ENCODE measurements at places on chromosomes 7 and 10. TPM values are rescaled to one million over a fixed set of nuclear protein-coding genes. Genes with fewer than 3 reads are reported as not detected.

- no peak for DNase-seq
Measured at GRCh38 chr7:96329241-96329640, 7.3 kb upstream of the SLC25A13 start.

DNA sequence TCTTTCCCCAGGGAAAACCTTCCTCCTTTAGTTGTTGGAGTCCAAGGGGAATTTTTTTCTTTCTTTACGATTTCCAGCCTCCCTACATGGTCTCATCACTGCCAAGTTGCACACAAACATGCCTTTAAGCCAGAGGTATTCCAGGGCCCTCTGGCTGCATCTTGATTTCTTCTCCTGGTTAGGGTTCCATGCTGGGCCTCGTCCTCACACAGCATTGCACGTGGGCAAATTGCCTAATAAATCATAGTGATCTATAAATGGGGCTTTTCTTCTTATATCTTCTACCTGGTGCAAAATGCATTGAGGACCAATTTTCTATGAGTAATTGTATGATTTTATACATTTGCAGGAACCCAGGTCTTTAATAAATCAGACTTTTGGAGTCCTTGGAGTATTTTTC lies 284.2 kb downstream of the C7orf25 start:
- no peak for DNase-seq

GRCh38 chr10:79038841-79039201 lies 29.9 kb upstream of the ZMIZ1 start:
- DNase-seq, result no peak

GRCh38 chr7:51706851-51707250 lies 390.2 kb upstream of the COBL start:
- no peak for DNase-seq

- DNase-seq, result no peak
Measured at GRCh38 chr10:128852449-128852848, 614.6 kb upstream of the MGMT start.

DNA sequence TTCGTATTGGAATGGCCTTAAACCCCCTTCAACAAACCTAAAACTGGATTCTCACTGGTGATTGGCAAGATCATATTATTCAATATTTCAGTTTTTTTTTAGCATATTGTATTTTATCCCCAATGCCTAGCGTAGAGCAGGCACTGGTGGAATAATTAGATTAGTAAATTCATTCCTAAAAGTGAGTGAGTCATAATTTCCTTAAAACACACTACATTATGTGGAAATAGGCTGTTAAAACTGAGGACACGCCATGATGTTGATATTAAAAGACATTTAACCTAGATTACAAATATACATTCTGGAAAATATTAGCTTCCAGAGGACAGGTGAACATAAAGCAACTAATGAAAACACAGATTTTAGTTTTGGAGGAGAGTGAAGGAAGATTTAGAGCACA lies 463.9 kb downstream of the PARD3 start:
- DNase-seq, result no peak

GRCh38 chr10:15879663-15880062 lies 19.4 kb upstream of the MINDY3 start:
- no peak for DNase-seq

Gene FOXI2
- not detected for total RNA-seq

Gene WEE2
- total RNA-seq, result not detected

- peak; percentile 93 for DNase-seq
Measured at GRCh38 chr10:104353325-104354048, at the start of gene CFAP58. CFAP58 (plus strand) TSS chr10:104353833; CDS start chr10:104353898, 65 bp downstream.

DNA sequence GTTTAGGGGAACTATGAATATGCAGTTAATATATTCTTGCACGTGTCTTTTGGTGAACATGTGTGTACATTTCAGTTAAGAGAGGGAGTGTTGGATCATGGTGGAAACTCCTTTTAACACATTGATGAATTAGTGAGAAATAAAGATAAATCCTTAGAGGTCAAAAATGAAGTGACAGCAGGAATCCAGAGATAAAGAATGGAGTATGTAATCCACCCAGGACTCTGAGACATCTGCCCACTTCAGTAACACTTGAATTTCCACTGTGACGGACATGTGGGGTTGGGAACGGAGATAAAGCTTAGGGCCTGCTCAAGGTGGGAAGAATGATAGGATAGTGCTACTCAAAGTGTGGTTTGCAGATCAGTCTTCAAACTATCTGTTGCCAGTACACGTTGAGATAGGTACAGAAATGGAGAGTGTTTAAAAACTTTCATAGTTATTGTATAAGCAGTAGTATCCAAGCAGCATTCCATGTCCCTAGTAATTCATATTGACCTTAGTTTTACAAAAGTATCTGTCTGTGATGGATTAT lies 6.6 kb upstream of the RELN start:
- DNase-seq, result no peak

GRCh38 chr7:2931034-2931415 lies 86.9 kb upstream of the GNA12 start:
- DNase-seq, result no peak

Gene ZNF786
- 16.3 TPM for total RNA-seq

- no peak for DNase-seq
Measured at GRCh38 chr10:124351481-124352220, 67.1 kb downstream of the OAT start.

Gene LEP
- not detected for total RNA-seq

DNA sequence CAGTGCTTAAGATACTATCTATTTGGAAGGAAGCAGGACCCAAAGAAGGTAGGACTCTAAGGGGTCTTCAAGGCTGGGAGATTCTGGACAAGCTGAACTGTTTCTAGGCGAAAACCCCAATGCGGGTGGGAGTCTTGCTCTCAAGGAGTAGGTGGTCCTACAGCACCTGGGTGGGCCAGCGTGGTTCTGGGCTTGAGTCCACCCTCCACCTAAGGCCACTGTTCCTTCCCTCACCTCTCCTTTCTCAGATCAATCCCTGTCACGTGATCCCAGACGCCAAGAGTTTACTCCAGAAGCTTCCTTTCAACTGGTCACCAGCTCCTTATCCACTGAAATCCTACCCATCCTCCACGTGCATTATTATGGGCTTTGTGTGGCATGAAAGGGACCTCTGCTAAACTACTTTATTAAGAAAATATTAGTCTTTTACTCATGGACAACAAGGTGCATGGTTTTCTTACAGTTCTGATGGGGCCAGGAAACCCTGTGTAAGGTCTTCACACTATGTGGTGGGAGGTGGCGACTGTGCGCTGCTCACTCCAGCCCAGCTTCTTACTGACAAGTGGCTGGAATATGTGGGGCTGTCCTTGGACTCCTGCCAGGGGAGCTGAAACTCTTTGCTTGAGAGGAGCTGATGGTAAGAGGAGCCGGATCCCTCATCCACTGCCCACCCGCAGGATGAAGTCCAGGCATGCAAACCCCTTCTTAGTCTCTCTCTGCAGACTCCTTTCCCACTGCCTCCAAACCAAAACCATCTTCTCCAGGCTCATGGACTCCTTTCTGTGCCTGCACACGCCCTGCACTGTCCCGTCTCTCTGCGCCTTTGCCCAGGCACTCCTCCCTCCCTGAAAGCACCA lies 1.6 kb downstream of the ZNF746 start:
- DNase-seq, result no peak

GRCh38 chr10:133225707-133226191 lies 4.3 kb upstream of the UTF1 start:
- DNase-seq, result no peak

DNA sequence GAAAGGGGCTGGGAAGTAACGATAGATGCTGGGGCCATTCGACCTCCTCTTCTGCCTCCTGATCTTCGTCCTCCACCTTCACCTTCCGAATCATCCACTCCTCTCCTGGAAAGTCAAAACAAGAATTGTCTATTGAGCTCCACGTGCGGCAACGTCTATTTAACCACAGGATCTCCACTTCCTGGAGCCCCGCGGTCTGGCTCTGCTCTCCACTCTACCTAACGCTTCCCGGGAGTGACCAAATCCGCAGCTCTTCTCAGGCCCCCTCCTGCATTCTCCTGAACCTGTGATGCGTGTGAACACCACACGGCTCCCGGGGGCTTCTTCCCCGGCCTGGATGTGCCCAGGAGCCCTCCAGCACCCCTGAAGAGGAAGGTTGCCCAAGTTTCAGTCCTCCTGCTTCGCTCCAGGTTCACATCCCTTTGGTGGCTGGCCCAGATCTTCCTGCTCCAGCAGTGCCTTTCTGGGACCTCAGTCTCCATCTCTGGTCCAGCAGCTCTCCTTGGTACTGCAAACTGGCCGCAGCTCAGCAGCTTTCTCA lies 7.2 kb downstream of the ZNF467 start:
- no peak for DNase-seq

Gene CPA1
- not detected for total RNA-seq

- DNase-seq, result no peak
Measured at GRCh38 chr10:13527864-13528122, 1.0 kb downstream of the BEND7 start.

- no peak for DNase-seq
Measured at GRCh38 chr7:101746314-101746713, 71.1 kb upstream of the CUX1 start.

- DNase-seq, result no peak
Measured at GRCh38 chr10:93064874-93065660, 4.5 kb downstream of the CYP26C1 start.

Gene SUFU
- total RNA-seq, result 11.8 TPM

All from naive thymus-derived CD8-positive, alpha-beta T cell (primary cell).